Stimulated activated CD4-positive, alpha-beta T cell treated with anti-CD3 and anti-CD28 coated beads, TNF-alpha, amount 100 ng/mL, for 1 hour (primary cell): ENCODE measurements at places on chromosomes 6 and 20.

DNA sequence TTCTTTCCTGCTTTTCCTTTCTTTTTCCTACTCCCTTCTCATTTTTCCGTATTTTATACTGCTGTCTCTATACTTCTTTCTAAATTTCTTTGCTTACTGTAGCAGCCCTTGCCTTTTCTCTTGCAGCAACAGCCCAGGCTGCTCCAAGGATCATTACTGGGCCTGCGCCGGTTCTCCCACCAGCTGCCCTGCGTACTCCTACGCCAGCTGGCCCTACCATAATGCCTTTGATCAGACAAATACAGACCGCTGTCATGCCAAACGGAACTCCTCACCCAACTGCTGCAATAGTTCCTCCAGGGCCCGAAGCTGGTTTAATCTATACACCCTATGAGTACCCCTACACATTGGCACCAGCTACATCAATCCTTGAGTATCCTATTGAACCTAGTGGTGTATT lies 148.8 kb downstream of the QKI start:
- DNase-seq: no peak

- DNase-seq: no peak
Measured at GRCh38 chr20:17843246-17844132, 125.1 kb downstream of the SNX5 start.

DNA sequence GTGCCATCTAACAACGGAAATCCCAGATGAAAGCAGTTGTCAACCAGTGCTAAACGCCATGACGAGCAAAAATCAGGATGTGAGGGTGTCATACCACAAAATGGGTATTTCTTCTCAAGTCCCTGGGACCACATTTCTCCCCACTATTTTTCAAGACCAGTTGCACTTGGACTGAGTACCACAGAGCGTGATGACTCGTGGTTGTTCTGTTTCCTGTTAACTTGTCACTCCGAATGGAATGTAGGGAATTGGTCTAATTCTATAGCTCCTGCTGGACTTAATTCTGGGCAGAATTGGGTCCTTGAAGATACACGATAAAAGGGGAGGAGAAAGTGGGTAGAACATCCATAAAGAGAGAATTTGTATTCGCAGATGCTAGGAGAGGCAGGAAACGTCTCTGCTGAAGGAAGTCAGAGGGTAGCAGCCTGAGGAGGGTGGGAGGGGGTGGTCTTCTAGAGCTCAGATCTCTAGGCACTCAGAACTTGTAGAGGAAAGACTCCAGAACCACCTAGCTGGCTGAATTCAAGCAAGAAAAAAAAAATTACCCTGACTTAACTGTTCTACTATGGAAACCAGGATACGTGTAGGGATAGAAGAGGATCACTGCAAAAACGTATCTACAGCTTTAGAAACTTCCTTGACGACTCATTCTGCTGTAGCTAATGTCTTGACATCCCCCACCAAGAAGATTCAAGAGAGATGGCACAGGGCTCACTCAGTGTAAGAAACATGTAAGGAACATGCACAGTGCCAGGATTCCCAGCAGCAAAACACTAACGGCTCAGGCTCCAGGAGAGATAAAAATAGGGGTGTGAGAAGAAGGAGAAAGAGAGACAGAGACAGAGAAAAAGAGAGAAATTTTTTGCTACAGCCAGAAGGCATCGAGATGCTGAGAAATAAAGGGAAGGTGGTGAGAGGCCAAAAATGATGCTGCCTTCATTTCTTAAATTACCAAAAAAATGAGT lies 494.7 kb downstream of the CD83 start:
- DNase-seq: no peak

DNA sequence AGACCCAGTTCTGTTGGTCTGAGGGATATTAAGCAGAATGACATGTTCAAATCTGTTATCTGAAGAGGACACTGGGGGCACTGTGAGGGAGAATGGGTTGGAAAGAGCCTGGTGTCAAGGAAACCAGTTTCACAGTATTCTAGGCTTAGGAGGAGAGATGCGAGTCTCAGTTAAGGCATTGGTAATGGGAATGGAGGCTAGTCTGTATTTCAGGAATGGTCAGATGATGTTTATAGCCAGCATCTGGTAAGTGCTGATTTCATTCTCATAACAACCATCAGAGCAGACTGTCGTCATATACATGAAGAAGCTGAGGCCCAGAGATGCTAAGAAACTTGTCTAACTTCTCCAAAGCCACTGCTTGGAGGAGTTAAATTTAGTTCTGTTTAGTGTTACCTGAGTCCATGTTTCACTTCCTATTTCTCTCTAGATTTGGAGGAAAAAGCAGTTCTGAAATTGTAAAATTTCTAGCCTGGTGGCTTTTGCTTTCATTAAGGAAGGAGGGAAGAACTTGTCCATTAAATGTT lies 242.0 kb downstream of the ARID1B start:
- no peak for DNase-seq

- DNase-seq: no peak
Measured at GRCh38 chr6:34969662-34970265, 80.7 kb downstream of the ANKS1A start.

- DNase-seq: no peak
Measured at GRCh38 chr20:5145365-5146098, 18.7 kb downstream of the CDS2 start.

DNA sequence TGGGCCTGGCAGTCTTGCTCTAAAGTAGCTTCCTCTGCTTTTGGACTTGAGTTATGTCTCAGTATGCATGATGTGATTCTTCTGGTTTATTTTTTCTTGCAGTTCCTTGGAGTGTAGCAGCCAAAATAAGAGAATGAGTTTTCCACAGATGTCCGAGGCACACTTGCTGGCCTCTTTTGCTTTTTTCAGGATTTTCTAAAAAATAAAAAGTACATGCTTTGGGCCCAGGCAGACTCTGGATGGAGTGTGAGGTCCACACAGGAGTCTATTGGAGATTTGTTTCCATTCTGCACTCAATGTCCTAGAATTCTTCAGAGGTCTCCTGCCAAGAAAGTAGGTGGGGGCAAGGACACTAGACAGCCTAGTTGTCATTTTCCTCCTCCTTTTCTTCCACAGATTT lies 477.6 kb downstream of the EPM2A start:
- no peak for DNase-seq

DNA sequence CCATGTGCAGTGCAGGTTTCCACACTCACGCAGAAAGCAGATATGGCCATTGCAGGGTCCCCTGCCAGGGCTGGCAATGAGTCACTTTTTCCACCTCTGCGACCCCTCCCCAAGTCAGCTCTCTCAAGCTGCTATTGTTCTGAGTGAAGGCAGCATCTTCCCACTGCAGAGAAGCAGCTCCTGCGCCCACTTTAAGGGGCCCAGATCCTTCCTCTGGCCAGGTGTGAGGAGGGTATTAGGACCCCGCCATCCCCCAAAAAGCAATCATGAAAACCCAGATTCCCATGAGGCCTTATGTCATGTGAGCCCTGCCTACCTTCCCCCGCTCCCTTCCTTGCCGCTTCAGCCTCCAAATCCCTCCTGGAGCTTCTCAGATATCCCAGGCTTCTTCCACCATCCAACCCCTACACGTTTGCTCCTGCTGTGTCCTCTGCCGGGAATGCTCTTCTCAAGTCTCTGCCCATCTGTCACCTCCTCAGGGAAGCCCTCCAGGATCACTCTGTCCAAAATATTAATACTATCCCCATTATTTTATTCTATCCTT lies 220.3 kb downstream of the NFATC2 start:
- no peak for DNase-seq

- no peak for DNase-seq
Measured at GRCh38 chr6:76381612-76382011, 309.1 kb upstream of the IMPG1 start.

DNA sequence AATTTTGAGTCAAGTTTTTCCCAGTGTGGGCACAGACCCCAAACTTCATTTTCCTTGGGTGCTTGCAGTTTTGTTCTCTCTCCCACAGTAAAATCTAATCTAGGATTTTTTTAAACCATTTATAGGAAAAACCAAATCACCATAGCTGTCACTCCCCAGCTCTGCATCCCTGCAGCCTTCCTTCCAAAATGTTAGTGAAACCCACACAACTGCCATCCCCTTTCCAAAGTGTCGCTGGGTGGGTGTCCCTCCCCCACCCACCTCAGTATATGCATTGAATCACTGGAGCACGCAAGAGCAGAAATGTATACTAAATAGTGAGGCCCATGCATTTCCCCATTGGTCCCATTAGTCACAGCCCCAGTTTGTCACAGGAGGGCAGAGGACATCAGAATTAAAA lies 138.3 kb downstream of the MTFR2 start:
- DNase-seq: no peak

- no peak for DNase-seq
Measured at GRCh38 chr20:51348876-51349275, 193.6 kb downstream of the NFATC2 start.

- DNase-seq: no peak
Measured at GRCh38 chr20:8265588-8265987, 133.5 kb downstream of the PLCB1 start.

DNA sequence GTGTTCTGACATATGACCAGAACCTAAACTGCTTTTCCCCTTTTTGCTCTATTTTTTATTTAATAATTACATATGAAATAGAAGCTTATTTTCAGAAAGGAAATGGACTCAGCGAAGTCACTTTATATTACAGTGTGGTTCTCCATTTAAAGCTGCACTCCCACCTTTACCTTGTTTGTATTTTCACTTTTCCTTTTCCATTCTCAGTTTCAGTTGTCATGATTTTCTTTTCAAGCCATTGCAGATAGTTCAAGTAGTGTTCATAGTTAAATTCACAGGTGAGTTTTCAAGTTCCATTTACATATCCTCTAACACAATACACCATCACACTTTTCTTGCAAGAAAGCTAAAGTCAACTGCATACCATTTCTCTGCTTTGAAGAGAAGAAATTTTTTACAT lies 400.2 kb downstream of the HACE1 start:
- DNase-seq: no peak

- DNase-seq: no peak
Measured at GRCh38 chr6:40900791-40901190, 138.2 kb downstream of the UNC5CL start.

GRCh38 chr6:138805016-138805765 lies 9.3 kb downstream of the ECT2L start:
- DNase-seq: no peak

DNA sequence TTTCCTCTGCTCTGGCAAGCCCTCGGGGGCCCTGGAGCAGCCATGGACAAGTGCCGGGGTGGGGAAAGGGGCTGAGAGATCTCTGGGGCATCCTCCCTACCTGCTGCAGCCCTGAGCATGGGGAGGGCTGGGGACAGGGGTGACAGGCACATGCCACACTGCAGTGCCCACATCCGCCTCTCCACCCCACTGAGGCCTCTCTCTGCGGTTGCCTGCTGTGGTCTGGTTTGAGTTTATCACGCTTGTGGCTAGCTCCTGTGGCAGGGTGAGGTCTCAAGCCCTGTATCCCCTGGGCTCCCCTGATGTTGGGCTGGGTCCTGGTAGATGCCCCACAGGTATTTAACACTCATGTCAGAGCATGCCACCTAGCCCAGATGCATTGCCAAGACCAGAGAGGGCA lies 52.9 kb upstream of the MLN start:
- peak; percentile 33 for DNase-seq

DNA sequence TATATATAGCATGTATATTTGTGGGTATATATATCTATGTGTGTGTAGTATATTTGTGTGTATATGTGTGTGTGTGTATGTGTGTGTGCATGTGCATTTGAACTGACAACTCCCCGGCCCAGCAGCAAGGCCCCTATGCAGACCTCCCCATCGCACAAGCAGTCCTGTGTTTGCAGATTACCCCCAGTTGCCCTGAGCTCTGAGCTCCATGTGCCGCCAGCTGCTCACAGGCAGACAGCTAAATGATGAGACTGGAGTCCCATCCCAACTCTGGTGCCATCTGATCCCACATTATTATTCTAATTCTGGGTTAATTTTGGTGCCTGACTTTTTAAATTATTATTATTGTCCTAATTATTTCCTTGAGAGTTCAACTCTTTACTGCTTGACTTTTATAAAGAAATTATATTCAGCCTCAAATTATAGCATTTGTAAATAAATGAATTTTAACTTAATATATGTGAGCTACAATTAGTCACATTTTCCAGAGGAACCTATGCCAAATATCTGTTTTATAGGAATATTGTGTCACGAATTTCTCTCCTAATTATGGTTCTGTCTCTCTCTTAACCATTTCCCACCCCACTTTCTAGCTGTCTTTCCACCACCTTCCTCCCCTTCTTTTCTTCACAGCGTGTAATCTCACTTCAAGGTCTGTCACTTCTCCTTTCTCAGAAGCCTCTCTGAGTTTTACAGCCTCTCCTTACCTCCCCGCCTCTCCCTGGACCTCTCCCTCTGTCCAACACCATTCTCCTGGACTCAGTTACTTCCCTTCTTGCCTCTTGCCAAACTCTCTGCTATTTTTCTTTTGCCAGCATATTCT lies 90.6 kb upstream of the SYNDIG1 start:
- DNase-seq: no peak

- no peak for DNase-seq
Measured at GRCh38 chr20:33654680-33655161, 7.4 kb upstream of the C20orf144 start.

DNA sequence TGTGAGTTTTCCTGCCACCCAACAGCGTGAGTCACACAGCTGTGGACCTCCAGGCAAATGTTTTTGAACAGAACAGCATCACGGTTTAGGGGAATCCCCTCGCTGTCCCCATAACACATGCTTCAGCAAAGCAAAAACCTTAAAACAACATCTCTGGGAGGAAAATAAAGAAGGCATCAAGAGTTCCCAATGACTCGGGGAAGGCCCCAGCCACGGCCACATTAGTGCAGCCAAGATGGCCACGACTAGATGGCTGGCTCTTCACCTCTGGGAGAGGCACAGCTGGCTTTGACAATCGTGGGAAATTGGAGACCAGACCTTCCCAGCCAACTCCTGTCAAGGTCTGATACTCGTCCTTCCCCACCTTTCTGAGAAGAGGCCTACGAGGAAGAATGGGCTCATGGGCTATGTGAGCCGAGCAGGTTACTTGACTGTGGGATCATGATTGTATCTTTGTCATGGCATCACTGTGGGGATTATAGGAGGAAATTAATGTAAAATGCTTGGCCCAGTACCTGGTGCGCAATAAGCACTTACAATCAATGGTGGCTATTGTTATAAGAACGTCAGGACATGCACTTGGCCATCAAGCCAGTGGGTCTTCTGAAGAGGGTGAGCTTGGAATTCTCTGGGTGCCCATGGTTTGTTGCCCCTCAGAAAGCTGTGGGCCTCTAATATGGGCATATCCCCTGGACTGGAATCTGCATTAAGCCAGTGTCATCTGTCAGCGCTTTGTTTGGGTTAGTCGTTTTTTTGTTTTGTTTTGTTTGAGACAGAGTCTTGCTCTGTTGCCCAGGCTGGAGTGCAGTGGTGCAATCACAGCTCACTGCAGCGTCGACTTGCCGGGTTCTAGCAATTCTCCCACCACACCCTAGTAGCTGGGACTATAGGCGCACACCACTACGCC lies 43.6 kb downstream of the FGD2 start:
- DNase-seq: peak; percentile 57

- no peak for DNase-seq
Measured at GRCh38 chr6:91132461-91132860, 545.6 kb upstream of the MAP3K7 start.
